ENCODE measurements at places on chromosomes 4 and X.

DNA sequence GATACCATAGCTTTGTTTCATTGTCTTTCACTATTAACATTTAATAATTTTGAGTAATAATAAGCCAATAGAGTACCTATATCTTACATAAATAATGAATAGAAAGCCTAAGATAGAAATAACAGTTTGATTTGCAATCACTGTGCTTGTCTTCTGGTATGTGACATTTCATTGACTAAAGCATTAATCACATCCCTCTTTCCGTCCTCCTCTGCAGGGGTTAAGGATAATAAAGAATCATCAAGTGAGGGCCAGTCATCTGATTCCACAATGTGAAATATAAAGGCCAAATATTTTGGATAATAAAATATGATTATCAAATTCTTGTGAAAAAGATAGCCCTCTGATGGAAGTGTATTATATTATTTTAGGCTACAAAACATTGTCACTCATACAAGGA lies 2073.4 kb downstream of the ARAP2 start:
- no peak for DNase-seq

DNA sequence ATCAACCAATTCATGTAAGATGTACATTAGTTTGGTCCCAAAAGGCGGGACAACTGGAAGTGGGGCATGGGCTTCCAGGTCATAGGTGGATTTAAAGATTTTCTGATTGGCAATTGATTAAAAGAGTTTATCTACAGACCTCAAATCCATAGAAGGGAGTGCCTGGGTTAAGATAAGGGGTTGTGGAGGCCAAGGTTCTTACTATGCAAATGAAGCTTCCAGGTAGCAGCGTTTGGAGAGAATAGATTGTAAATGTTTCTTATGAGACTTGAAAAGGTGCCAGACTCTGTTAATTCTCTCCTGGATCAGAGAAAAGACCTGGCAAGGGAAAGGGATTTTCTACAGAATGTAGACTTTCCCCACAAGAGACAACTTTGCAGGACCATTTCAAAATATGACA lies 2.4 kb downstream of the MGST2 start:
- DNase-seq, result no peak

GRCh38 chr4:65193985-65194384 lies 476.3 kb downstream of the EPHA5 start:
- no peak for DNase-seq

- no peak for DNase-seq
These were observed 267.6 kb upstream of the MTMR8 start for GRCh38 chrX:64662876-64663275.

- no peak for DNase-seq
These were observed 1020.9 kb upstream of the INTU start for GRCh38 chr4:126611900-126612299.

GRCh38 chr4:161393602-161394001 lies 770.2 kb downstream of the FSTL5 start:
- DNase-seq, result no peak

- DNase-seq, result no peak
These were observed 510.9 kb downstream of the PPP4R3C start for GRCh38 chrX:26952213-26952612.

DNA sequence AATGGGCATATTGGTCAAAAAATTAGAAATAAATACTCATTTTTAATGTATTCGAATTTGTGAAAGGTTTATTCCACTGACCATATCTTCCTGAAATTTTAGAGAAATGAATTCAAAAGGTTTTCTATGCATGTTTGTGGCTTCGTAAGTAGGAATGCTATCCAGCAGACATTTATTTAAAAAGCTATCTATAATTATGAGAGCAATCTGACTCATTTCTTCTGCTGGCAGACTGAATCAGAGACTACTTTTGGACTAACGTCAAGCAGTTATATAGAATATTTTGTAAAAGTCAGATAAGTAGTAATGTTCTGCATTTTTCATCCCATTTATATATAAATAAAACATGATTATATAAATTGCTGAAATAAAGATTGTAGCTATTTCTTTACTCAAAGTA lies 125.0 kb downstream of the SPCS3 start:
- DNase-seq, result no peak

DNA sequence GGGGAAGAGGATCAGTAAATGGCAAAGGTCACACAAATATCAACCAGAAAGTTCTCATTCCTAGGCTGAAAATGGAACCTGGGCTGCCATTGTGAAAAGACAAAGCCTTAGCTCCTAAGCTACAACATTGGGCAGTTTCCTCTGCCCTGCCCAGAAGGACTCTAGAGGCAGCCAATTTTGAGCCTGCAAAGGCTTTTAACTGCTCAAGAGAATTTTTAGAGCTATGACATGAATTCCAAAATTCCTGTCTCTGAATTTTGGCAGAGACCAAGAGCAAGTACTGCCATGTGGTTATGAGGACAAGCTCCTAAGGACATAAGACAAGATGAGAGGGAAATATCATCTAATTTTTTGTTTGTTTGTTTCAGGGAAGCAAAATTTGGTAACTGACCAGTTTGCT lies 29.6 kb upstream of the IGFBP7 start:
- DNase-seq, result no peak

DNA sequence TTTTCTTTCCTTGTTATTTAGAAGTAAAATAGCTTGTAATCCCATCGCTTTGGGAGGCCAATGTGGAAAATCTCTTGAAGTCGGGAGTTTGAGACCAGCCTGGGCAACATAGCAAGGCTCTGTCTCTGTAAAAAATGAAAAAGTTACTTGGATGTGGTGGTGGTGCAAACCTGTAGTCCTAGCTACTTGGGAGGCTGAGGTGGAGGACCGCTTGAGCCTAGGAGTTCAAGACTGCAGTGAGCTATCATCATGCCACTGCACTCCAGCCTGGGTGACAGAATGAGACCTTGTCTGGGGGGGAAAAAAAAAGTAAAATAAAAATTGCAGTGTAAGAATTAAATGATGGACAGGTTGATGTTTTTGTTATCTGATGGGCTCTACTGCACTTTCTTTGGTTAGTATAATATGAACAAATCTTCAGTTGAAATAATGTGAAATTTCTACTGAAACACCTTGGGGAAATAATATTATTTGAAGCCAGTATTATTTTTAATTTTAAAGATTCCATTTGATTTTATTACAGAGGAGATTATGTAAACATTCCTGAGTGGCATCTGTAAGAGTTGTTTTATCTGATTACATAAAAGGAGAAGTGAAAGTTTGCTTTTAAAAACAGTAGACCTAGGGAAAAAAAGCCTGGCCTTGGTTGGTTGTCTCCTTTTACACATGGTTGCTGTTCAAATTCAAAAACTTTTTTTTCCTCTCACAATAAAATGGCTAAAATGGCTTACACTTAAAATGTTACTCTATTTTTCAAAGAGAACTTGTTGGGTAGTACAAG lies 10.5 kb upstream of the NDUFC1 start:
- no peak for DNase-seq

GRCh38 chr4:25310066-25310802 lies 2.3 kb upstream of the ZCCHC4 start:
- DNase-seq, result peak; percentile 81

GRCh38 chr4:19329631-19330030 lies 922.1 kb upstream of the SLIT2 start:
- DNase-seq, result no peak

- DNase-seq, result no peak
These were observed 405.3 kb upstream of the EDA2R start for GRCh38 chrX:67044029-67044653.

DNA sequence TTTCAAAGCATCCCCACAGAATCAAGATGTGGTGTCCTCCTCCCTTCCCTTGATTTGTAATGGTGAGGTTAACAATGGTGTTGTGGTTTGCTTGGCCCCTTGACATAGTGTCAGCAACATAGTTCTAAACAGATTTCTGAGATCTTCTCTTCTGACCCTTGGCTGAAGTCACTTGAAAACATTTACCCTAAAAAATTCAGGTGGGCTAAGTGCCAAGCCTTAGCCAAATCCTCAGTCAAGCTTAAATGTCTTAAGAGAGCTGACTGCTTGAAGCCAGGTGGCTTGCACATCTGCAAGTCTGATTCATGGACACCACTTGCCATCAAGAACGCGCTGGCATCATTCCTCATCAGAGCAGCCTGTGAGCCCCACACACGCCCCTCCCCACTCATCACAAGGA lies 173.2 kb downstream of the MGST2 start:
- DNase-seq, result no peak

DNA sequence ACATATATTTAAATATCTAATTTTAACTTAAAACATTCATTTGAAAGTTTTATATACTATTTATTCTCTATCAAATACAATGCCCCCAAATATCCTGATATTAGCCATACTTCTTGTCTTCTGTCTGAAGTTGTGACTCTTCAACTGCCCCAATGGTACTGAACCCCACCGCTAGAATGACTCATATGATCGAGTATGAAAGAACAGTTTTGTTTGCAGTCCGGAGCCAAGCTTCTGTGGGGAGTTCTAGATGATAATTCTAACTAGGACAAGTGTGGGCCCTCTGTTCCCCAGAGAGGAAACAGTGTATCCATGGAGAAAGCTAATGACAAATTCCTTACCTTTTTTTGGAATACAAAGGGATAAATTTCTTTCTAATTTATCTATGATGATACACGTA lies 24.7 kb upstream of the CT47A1 start:
- no peak for DNase-seq

DNA sequence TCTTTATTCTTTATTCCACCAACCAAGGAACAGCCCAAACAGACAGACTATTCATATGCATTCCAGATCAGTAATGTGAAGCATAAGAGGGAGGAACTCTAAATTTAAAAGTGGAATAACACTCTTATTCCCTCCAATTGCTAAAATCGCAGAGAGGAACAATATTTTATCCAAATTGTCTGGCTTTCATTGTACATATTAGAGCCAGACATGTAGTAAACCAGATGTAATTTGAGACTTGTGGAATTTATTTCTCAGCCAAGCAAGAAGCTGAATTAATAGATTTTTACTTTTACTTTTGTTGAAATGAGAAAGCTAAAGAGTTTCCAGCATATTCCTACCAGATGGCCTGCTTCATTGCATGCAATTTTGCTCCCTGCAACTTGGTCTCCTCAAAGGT lies 674.6 kb upstream of the SLIT2 start:
- no peak for DNase-seq

- no peak for DNase-seq
These were observed 224.9 kb upstream of the MAD2L1 start for GRCh38 chr4:120291541-120291940.

DNA sequence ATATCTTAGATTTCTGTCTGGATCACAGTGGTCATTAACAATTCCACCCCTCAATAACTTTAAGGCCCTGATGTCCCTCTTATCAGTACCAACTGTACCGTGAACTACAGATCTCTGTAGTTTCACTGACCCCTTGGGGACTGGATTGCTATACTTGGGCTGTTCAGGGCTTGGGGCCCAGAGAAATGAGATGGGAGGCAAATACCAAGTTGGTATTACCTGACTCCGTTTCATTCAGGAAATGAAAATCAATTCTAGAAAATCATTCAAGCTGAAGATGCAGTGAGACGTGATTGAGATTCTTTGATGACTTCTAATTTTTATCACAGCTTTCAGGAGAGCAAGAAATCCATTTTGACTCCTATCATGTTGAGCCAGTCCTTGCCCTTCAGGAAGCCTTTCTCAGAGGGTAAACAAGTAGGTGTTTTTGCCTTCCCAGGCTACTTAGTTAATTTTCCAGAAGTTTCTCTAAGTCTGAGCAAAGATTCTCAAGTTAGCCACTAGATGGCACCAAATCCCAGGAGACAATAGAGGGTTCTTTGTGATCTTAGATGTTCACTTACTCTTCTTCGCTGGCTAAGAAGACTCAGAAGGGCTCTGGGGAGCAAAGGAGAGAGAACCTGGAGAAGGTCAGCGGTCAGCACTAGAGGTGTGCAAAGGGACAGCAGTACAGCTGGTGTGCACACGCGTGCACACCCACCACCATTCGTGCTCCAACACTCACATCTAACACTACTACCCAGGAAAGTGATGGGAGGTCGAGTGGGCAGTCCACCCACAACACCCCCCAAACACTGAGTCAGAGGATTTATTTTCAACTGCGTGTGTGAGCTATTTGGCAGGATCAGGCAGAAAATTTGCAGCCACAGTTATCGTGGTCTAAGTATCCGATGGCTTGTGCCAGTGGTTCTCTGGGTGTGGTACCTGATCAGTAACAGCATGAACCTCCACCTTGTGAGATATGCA lies 7.4 kb downstream of the HNRNPH2 start:
- peak; percentile 79 for DNase-seq
